ENCODE measurements at places on chromosomes 5 and 9.
A peak's percentile ranks its signal among the peaks of the same experiment; 100 is the strongest.

- DNase-seq = peak; percentile 37
Observed at GRCh38 chr5:58849921-58850667, 267.2 kb downstream of the RAB3C start.

- DNase-seq = no peak
Observed at GRCh38 chr5:82338771-82339373, 60.7 kb upstream of the RPS23 start.

DNA sequence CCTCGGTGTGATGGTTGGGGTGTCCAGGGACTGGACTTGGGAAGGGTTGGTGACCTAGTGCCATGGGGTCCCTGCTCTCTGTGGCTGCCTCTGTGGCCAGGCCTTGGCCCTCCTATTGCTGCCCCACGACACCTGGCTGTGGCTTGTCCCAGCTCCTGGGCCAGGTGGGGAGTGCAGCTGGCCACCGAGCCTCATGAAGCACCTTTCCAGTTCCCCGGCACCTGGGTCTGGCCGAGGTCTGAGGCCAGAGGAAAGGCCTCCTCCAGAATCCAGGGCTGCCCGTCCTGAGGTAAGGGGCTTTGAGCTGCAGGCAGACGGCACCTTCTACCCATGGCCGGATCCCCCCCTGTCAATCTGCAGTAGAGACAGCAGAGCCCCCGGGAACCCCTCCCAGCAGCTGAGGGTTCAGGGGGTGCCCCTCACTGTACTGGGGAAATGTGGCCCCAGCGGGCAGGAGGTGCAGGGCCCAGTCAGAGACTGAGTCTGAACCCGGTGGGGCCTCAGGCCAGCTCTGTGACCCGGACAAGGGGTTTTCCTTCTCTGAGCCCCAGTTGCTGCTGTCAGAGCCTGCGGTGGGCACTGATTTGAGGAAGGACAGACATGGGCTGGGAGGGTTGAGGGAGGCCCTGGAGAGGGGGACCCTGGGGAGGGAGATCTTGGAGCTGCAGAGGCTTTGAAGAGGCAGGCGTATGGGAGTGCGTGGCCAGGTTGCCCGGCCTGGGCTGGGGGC, 54.5 kb downstream of the RXRA start:
- no peak for DNase-seq

- DNase-seq = peak; percentile 19
Observed at GRCh38 chr5:125411744-125412560, 665.5 kb upstream of the ZNF608 start.

DNA sequence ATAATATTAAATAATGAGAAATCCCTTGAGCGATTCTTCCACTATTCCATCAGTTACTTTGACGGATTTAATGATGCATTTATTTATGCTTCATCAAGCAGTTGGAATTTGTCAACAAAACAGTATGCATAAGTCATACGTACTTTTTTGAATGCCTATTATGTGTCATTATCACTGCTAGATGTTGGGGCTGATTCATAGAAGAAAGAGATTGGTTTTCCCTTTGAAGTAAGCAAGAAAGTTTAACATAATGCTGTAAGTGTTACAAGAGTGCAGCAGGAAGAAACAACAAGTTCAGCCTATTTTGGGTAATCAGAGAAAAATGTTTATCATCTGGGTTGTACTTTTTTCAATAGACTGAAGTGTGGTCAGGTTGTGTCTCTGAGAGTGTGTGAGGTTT, 121.2 kb upstream of the RANBP3L start:
- no peak for DNase-seq

GRCh38 chr9:12272471-12273120, 420.6 kb upstream of the TYRP1 start:
- peak; percentile 59 for DNase-seq

GRCh38 chr9:117480253-117480652, 65.4 kb upstream of the ASTN2 start:
- no peak for DNase-seq

- DNase-seq = no peak
Observed at GRCh38 chr9:70495514-70495913, 81.1 kb upstream of the KLF9 start.

DNA sequence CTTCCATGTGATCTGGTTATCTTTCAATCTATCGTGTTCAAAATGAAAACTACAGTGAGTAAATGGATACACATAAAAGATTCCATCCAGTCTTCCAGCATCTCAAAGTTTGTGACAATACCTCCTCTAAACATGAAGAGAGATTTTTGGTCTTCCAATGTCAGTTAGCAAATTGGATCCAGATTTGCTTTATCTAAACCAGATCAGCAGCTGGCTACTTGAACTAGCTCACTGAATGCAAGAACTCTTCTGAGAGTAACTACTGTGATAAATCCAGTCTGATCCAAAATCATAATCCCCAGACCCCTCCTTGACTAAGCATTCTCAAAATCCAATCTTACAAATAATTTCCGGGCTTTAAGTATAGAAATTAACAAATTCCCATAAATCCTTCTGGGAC, 2177.9 kb upstream of the C9orf72 start:
- peak; percentile 3 for DNase-seq

- DNase-seq = no peak
Observed at GRCh38 chr5:96254980-96255691, 177.9 kb downstream of the PCSK1 start.

GRCh38 chr5:180380856-180381255, 27.7 kb upstream of the GFPT2 start:
- DNase-seq = peak; percentile 55

DNA sequence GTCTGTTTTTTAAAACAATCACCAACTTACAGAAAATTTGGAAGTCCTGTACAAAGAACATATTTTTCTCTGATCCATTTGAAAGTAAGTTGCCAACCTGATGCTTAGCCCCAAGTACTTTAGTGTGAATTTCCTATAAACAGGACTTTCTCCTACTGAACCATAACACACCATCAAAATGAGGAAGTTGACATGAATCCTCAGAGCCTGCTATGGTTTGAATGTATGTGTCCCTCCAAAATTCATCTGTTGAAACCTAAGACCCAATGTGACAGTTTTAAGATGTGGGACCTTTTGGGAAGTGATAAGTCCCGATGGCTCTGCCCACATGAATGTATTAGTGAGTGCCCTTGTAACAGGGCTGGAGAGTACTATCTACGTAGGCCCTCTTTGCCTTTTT, 6.4 kb upstream of the ACOT12 start:
- DNase-seq = no peak

DNA sequence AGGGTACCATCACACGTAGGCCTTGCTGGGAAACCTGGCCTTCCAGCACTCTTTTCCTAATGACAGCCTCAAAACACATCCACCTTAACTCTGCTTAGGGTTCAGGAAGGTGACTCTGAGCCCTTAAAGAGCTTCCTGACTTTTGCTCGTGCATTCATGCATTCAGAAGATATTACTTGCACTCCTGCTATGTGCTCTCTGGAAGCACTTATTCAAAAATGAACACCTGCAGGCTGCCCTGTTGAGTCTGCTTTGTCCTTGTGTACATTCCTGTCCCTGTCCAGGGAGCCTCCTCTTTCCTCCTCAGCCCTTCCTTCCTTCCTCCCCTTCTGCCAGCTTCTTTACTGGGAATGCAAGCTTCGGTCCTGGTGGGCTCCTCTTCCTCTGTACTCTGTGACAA, 61.5 kb downstream of the SPRY4 start:
- no peak for DNase-seq

GRCh38 chr5:159678657-159679392, 237.5 kb upstream of the ADRA1B start:
- no peak for DNase-seq

GRCh38 chr9:27622693-27623340, 49.5 kb upstream of the C9orf72 start:
- DNase-seq = no peak

- DNase-seq = no peak
Observed at GRCh38 chr9:22238809-22239684, 207.6 kb upstream of the DMRTA1 start.

DNA sequence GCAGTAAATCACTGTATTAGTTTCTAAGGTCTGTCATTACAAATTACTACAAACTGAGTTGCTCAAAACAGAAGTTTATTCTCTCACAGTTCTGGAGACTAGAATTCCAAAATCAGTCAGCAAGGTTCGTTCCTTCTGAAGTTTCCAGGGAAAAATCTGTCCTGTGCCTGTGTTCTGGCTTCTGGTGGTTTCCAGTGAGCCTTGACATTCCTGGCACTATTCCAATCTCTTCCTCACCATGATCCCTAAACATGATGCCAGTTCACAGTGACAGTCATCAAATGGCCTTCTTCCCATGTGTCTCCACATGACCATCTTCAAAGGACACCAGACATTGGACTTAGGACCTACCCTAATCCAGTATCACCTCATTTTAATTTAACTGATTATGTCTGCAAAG, 351.4 kb downstream of the PLK2 start:
- DNase-seq = no peak

DNA sequence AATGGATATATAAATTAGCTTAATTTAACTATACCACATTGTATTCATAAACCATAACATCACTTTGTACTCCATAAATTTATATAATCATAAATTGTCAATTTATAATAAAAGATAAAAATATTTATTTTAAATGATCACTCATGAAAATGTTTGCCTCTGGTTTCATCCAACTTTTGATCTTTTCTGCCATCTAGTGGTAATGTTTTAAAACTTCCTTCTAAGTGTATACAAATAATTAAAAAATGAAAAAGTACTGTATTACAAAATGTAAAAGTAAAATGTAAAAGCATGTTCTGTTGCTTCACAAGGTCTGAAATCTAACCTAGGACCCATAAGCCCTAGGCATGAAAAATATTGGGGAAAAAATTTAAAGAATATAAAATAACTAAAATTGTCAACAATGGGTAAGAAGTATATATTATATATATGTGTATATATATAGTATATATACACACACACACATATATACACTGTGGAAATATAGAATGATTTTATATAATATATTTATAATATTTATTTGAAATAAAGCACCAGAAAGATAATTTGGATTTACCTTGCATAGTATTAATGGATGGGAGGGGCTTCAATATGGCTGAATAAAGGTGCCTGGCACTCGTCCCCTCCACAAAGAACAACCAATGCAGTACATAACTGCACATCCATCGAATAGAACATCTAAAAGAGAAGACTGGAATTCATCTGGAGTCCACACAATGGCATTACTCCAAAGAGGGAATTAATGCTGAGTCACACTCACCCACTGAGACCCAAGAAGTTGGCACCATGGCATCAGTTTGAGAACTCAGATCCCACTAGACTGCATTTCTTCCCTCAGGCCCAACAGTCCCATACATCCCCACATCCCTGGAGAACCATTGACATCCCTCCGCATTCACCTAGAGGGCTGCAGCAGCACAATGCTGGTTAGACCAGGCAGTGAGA, 32.5 kb downstream of the ANXA1 start:
- DNase-seq = peak; percentile 35

DNA sequence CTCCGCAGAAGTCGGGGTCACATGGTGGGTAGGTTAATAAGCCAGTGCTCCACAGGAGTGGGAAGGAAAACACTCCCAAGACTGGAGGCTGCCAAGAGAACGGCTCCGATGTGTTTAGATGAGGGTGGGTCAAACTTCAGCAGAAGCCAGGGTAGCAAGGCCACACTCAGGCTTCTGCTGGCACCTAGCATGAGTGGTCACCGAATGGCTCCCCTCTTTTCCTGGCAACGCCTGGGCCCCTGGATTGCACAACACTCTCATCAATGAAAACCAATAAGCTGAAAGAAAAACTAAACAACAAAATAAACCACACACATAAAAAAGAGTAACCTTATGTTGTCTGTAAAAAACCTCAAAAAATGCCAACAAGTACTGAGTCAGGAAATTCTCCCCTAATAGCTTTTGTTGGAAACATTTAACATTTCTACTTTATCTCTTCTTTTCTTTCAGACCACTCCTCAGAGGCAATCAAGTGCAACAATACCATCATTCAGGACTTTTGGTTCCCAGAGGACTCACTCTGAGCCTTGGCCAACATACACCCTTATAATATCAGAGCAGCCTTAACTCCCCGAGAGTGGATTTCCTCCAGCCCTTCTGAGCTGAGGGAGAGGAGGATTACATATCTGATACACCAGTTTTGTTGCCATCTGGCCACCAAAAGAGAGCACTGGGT, 279.9 kb downstream of the ENC1 start:
- no peak for DNase-seq

- DNase-seq = no peak
Observed at GRCh38 chr9:81729135-81729534, 39.8 kb upstream of the TLE1 start.

GRCh38 chr5:177330991-177331842, 19.5 kb upstream of the MXD3 start:
- no peak for DNase-seq

DNA sequence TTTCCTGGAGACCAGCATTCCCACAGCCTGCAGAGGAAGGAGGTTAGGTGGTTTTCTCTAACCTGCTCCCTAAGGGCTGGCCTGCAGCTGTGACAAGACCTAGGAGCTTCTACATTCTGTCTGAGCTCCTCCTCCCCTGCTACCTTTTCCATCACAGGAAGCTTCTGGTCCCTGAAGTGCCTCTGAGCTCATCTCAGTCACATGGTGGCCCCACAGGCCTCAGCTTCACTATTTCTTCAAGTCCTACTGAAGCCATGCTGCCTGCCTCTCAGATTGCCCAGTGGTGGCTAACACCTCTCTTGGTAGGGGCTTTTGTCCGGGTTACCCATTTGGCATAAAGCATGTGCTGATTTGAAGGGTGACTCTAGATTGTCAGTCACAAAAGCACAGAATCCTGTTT, 259.4 kb downstream of the CRB2 start:
- no peak for DNase-seq

GRCh38 chr5:138029944-138030343, 2.9 kb downstream of the FAM13B start:
- DNase-seq = no peak
